ENCODE measurements at places on chromosomes 5 and 9.

GRCh38 chr5:139458580-139459407 lies 3.7 kb downstream of the ECSCR start:
- DNase-seq: peak; percentile 89

DNA sequence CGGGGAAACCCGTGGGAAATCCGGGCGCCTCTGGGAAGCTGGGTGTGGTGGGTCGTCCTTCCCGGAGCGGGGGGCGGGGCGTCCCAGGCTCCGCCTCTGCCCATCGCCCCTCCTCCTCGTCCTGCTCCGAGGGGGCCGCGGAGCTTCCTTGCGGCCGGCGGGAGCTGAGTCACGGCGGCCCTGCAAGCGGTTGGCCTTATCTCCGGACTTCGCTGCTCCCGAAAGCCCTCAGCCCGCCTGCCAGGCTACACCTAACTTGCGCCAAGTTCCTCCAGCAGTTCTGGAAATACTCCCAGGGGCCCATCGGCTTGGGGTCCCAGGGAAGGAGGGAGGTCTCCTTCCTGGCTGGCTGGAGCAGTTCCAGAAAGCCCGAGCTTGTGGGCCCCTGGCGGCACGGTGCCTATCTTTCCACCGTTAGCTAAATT lies 54.1 kb upstream of the CDKN2AIPNL start:
- DNase-seq: peak; percentile 47

- no peak for DNase-seq
Measured at GRCh38 chr5:137407090-137407489, 92.0 kb downstream of the SPOCK1 start.

DNA sequence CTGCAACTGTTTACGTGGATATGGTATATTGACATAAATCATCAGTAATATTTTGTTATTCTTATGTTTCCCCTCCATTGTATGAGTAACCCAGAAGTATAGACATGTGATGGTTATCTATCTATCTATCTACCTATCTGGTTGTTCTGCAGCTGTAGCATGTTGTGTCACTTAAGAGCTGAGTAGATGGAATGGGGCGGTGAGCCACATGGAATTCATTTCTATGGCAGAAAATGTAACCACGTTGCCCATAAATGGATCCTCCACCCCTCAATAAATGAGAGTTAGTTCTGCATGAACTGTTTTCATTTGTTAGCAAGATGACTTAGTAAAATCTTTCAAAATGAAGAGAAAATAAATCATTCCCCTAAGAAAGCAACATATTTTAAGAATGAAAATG lies 553.2 kb downstream of the MAT2B start:
- no peak for DNase-seq
